ENCODE measurements at places on chromosomes 1 and 21.
A peak's percentile ranks its signal among the peaks of the same experiment; 100 is the strongest.

DNA sequence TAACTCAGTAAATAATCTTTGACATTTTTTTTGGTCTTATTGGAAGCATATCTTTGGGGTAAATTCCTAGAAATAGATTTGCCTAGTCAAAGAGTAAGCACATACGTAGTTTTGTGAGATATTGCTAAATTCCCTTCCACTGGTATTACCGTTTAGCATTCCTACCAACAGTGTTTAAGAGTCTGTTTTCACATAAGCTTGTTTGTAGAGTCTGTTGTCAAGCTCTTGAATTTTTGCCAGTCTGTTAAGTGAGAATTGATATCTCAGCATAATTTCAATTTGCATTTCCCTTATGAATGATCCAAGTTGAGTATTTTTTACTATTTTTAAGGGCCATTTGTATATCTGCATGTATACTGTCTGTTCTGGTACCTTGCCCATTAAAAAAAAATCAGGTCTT is 37.0 kb upstream of the MPC2 start:
- no peak for DNase-seq

DNA sequence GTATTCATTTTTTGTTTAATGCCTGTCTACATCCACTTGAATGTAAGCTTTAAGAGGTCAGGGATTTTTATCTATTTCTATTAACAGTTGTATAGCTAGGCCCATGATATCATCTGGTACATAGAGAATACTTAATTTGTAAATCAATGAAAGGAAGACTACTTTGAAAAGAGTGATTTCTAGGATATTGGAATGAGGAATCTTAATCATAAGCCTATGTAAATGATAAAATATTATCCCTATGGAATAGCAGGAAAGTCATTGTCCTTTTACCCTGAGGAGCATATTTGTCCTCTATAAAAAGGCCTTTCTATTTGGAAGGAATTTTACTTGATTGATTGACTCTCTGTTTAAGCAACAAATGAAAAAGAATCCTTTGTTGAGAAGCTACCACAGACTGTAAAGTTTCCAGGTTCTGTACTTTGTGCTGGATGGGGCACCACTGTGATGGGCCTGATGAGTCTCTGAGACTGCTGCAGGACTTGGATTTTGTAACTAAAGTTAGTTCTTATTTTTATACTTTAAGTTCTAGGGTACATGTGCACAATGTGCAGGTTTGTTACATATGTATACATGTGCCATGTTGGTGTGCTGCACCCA is 53.8 kb downstream of the MAST2 start:
- no peak for DNase-seq

GRCh38 chr1:198264282-198264681 is 107.5 kb downstream of the NEK7 start:
- DNase-seq: no peak

DNA sequence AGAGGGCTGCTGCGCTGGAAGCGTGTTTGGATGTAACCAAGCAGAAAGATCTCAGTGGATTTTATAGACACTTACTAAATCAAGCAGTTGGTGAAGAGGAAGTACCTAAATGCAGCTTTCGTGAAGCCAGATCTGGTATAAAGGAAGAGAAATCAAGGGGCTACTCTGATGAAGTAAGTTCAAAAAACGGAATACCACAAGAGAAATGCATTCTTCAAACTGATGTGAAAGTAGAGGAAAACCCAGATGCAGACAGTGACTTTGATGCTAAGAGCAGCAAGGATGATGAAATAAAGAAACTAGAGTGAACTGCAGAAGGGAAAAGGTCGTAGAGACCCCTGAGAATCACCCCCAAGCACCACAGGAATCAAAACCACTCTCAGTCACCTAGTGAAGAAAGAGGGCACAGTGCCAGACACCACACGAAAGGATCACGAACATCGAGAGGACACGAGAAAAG is 40.8 kb upstream of the NEXN start:
- no peak for DNase-seq

- DNase-seq: peak; percentile 22
Measured at GRCh38 chr1:152001631-152002584, 8.2 kb upstream of the S100A10 start.

- no peak for DNase-seq
Measured at GRCh38 chr1:236421022-236421421, 26.9 kb downstream of the EDARADD start.
